Inflammatory macrophage treated with lipopolysaccharide for 4 hours (primary cell): ENCODE measurements at places on chromosomes 2 and 18.

GRCh38 chr2:111176867-111177266, 56.2 kb downstream of the BCL2L11 start:
- peak; percentile 65 for DNase-seq

GRCh38 chr2:130387804-130388203, 31.9 kb downstream of the PTPN18 start:
- DNase-seq: no peak

DNA sequence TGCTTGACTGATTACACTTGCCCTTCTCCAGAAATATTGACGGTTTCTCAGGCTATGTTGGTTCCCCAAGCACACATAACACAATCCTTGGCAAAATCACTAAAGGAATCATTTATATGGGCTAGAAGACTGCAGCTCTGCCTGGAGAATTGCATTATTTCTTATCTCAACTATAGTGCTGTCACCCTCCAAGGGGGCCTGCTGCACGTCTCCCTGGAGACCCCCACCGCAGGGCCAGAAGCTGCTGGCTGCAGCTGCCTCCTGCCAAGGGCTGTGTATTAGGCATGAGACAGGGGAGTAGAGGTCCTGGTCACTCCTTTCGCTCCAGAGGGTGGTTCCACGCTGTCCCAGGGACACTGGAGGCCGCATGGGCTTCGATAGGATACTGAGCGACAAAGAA, 76.6 kb downstream of the LRRC30 start:
- no peak for DNase-seq

DNA sequence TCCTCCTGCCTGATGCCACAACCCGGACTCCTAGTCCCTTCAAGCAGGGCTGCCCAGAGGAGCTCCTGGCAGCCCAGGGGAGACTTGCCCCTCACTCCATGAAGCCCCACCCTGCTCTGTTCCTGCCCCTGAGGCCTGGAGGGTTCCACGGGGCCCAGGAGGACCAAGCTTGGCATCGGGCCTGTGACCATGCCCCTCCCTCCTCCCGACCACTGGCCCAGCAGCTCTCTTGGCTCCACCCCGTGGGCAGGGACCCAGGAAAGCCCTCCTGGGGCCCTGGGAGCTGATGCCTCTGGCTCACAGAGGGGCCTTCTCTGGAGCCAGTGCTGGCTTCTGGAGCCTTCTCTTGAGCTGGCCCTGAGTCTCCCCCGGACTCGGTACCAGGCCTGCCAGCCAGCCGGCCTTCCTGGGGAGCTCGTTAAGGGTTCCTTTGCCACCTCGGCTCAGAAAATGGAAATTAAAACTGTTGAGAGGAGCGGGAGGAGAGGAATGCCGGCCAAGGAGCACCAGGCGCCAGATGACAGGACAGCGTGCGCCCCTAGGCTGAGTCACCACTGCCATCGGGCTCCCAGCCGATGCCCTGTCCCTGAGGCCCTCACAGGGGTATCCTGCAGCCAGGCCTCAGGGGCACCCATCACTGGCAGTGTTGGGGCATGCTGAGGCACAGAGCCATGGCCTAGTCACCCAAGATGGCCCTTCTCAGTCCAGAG, 40.6 kb upstream of the SNED1 start:
- DNase-seq: no peak

DNA sequence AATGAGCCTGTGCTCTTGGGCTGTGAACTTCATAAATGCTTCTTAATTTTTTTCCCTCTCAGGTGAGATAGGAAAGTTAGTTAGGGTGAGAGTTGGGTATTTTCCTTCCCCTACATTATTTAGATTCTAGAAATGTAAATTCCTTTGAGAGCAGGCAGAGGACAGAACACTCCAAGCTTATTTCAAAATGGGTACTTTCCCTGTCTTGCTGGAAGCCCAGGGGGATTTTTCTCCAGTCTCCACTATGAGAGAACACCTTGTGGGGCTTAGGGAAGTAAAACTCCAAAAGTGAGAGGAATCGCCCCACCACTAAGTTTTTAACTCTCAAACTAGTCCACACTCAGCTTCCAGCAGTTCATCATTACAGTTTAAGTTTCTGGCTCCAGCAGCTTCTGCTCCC, 253.2 kb upstream of the CTAGE1 start:
- no peak for DNase-seq

- no peak for DNase-seq
Observed at GRCh38 chr2:27800856-27801255, 29.3 kb downstream of the MRPL33 start.

- DNase-seq: peak; percentile 76
Observed at GRCh38 chr2:223884399-223884798, 47.0 kb upstream of the AP1S3 start.

DNA sequence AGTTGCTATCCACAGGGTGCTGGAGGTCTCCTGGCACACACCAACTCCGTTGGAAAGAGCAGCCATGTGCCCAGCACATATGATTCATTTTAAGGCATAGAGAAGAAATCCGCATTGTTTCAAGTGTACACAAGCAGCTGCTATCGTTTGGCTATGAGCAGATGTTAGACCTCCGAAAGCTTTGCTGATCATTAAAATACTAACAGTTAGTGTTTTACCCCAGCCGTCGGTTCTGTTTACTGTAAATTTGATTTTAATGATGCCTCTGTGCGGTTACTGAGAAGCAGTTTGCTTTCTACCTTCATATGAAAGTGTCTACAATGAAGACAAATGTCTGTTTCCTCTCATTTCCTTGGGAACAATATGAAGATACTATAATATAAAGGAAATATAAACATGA, 154.9 kb downstream of the PTGR3 start:
- DNase-seq: no peak

DNA sequence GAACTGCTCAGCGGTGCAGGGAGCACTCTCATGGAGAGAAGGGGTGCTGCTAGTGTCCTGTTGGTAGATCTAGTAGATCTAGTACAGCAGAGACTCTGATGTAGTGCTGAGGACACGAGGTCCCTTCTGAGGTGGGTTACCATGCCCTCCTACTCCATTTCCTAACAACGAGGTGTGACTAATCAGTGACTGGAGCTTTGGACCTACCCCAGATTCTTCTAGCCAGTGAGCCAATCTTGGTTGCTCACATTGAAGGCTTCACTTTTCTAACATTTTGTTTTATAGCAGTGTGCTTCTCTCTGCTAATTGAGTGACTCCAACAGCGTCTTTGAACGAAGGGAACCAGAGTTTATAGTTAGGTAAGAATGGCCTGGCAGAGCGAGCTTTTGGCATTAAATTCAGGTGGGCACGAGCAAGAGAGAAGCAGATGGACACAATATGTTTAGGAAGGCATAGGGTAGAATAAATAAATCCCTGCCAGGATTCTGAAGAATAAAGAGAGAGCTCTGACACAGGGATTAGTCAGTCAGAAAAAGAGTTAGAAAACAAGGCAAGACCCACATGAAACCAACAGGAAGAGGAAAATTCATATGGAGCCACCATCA, 306.0 kb upstream of the RAB12 start:
- no peak for DNase-seq

- DNase-seq: no peak
Observed at GRCh38 chr2:28595323-28595722, 99.5 kb downstream of the PLB1 start.

DNA sequence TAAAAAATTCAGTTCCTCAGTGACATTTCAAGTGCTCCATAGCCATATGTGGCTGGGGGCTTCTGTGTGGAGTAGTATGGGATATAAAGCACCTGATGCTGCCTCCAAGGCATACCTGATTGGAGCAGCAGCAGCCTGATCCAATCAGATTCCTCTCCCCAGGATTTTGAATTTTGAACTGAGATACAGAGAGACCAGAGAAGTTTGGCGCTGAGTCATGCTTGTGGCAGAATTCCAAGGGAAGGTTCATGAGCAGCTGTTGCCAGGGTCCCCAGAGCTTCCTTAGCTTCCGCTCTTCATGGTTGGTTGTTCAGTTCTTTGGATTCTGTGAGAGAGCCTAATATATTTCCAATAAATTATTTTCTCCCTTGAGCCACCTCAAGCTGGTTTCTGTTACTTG, 29.0 kb upstream of the CFAP36 start:
- DNase-seq: peak; percentile 28

DNA sequence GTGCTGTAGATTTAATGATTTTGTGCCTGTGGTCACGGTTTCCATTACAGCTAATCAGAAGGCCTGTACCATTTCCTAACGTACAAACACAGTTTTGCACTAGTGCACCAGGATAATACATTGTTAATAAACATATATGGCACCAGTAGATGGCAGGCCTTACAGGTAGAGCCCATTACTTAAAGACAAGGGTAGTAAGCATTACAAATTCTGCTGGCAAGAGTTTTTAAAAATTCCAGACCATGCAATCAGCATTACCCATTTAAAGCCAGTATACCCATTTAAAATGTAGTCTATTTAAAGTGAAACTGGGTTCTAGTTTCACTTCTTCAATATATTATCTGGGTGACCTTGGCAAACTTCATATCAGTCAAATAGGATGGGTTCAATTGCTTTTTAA, 224.2 kb downstream of the NUP35 start:
- DNase-seq: no peak

GRCh38 chr2:108538000-108538625, 3.8 kb downstream of the LIMS1 start:
- no peak for DNase-seq

DNA sequence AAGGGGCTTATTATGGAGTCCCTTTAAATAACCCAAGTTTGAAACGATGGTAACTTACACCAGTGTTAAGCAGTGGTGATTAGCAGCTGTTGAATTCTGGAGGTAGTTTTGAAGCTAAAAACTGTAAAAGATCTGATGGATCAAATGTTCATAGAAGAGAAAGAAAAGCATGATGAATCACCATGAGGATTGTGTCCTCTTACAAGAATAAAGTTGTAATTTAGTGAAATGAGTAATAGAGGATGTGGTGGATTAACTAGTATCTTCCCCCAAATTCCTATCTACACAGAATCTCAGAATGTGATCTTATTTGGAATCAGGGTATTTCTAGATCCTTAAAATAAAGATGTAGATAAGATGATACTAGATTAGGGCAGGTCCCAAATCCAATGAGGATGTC, 1138.2 kb upstream of the TMEFF2 start:
- DNase-seq: peak; percentile 21

GRCh38 chr2:202148515-202149154, 75.6 kb downstream of the KIAA2012 start:
- DNase-seq: no peak

- DNase-seq: peak; percentile 16
Observed at GRCh38 chr2:189821953-189822748, 37.9 kb downstream of the PMS1 start.

DNA sequence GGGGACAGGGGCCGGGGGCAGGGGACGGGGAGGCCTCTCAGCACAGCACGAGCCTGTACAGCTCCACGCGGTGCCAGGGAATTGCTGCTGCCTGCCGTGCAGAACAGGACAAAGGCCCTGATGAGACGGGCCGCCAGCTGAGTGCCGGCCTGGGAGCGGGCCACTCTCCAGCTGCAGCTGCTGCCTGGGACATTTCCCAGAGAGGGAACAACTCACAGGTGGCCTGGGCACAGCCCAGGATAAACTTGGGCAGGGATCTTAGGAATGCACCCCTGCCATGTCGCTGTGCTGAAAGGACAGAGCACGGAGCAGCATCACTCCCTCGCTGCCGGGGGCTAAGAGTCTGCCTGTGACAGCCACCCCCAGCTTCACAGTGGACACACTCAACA, 38.8 kb downstream of the CENPO start:
- DNase-seq: no peak

- DNase-seq: no peak
Observed at GRCh38 chr2:83055376-83056010, 1403.6 kb downstream of the SUCLG1 start.

DNA sequence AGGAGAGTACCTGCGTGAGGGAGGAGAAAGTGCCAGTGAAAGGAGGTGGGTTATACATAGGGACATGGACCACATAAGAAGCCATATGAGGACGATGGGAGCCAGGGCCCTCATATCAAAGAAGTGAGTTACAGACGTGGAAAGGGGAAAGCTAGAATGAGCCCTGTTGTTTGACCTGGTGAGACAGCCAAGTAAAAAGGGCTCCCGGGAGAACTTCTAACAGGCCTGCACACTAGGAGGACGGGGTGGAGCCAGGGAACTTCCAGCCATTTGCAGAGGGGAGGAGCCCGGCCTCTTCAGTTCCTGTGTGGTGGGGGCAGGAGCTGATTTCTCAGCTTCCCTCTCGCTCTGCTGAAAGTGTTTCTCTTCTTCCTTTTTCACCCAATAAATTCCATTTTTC, 84.1 kb upstream of the SLC66A3 start:
- DNase-seq: peak; percentile 68

DNA sequence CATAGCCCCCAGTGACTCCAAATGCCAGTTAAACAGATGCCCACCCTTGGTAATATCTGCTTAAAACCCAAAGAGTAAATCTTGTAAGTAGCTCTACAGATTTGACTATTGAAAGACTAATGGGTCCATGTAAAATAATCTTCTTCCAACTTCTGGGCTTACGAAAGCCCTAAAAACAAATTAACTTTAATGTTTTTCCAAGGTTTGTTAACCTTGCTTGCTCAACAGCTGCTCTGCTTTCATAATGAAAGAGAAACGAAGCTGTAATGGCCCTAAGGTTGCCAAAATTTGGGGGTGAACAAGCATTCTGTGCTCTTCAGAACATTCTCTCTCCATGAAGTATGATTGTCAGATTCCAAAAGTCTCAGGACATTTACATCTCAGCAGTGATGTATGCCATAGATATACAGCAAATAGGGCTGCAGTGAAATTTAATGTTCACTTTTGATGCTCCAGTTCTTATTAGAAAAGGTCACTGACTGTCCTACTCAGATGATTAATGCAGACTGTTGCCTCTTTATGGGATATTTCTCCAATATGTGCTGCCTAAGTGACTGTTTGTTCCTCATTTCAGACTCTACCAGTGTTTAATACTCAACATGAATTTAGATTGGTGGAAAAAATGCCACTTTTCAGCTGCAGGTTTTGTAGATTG, 436.3 kb upstream of the CHST9 start:
- no peak for DNase-seq

GRCh38 chr2:62627667-62628066, 77.8 kb upstream of the EHBP1 start:
- DNase-seq: no peak
